H1 (cell line): ENCODE measurements at places on chromosomes 3 and 15. TPM values are rescaled to one million over a fixed set of nuclear protein-coding genes. Genes with fewer than 3 reads are reported as not detected.

The TLR9 gene
- not detected in 2 replicates for total RNA-seq

The KNL1 gene
- total RNA-seq, result 22.3 and 22.5 TPM in 2 replicates

The SCN5A gene
- 11.4 and 16.5 TPM in 2 replicates for total RNA-seq

The GPR87 gene
- total RNA-seq, result not detected in 2 replicates

The HACL1 gene
- 45.7 and 46.0 TPM in 2 replicates for total RNA-seq

The DNAH12 gene
- total RNA-seq, result not detected in 2 replicates

The DMXL2 gene
- total RNA-seq, result 10.6 and 11.4 TPM in 2 replicates

The NUP210 gene
- 53.4 and 53.7 TPM in 2 replicates for total RNA-seq

The RETNLB gene
- not detected in 2 replicates for total RNA-seq

The CLSTN2 gene
- 0.31 and 0.52 TPM in 2 replicates for total RNA-seq

The SYNM gene
- total RNA-seq, result 2.0 and 2.2 TPM in 2 replicates

The MAP6D1 gene
- total RNA-seq, result 4.1 and 5.2 TPM in 2 replicates

The TADA3 gene
- total RNA-seq, result 50.3 and 55.2 TPM in 2 replicates
